ENCODE measurements at places on chromosomes 13 and 19.

GRCh38 chr13:32135056-32135390 lies 103.4 kb downstream of the FRY start:
- DNase-seq: no peak

GRCh38 chr19:8161135-8161646 lies 11.8 kb upstream of the FBN3 start:
- no peak for DNase-seq

DNA sequence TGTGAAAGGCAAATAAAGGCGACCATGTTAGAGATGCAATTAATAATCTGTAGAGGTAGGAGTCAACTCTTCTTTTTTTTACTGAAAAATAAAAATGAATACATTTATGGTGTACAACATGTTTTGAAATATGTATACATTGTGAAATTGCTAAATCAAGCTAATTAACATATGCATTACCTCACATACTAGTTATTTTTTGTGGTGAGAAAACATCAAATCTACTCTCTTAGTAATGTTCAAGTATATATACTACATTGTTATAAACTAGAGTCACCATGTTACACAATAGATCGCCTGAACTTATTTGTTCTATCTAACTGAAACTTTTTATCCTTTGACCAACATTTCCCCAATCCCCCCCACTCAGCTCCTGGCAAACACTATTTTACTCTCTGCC lies 143.2 kb downstream of the POU4F1 start:
- no peak for DNase-seq

GRCh38 chr13:103030776-103031175 lies 35.4 kb downstream of the SLC10A2 start:
- no peak for DNase-seq

DNA sequence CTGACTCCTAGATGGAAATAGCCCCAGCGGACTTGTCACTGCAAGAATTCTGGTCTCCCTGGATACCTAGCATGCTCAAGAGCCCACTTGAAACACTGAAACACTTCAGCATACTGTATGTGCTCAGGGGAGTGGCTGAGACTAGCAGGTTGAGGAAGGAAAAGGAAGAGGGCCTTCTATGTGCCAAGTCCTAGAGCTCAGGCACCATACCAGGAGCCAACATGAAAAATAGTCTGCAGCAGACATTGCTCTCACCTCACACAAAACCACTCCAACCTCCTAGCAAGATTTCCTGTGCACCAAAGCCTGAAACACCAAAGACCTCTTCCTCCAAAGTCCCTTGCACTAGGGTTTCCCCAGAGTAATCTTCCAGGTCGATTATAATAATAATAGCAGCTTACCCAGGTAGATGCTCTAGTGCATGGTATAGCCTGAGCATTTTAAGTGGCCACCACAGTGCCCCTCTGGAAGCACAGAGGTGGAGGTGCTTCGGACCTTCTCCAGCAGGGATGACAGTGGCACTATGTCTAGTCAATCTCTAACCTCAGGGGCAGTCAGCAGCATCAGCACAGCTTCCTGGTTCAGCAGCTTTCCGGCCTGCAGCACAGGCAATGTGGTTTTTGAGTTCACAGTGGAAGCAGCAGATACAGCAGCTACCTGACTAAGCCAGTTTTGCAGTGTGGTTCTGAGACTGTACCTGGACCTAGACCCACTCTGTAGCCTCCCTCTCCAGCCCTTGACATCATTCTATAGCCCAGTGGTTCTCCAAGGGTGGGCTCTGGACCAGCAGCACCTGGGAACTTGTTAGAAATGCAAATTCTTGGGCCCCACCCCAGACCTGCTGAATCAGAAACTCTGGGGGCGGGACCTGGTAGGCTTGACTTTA lies 45.6 kb upstream of the UBE2L5 start:
- DNase-seq: no peak

GRCh38 chr13:24851546-24851945 lies 87.6 kb downstream of the RNF17 start:
- DNase-seq: no peak

DNA sequence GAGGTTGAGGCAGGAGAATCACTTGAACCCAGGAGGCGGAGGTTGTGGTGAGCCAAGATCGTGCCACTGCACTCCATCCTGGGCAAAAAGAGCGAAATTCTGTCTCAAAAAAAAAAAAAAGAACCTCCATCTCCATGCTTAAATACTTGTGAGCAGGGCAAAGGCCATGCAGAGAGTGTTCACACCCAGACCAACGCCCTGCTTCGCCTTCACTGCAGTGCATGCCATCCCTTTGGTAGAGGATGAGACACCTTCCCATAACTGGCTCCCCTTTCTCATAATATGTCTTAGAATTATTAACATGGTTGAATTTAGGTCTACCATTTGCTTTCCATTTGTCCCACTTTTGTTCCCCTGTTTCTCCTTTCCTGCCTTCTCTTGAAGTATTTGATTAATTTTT lies 15.4 kb downstream of the BBC3 start:
- DNase-seq: no peak

- no peak for DNase-seq
Observed at GRCh38 chr13:50116430-50116973, 101.3 kb downstream of the KCNRG start.

DNA sequence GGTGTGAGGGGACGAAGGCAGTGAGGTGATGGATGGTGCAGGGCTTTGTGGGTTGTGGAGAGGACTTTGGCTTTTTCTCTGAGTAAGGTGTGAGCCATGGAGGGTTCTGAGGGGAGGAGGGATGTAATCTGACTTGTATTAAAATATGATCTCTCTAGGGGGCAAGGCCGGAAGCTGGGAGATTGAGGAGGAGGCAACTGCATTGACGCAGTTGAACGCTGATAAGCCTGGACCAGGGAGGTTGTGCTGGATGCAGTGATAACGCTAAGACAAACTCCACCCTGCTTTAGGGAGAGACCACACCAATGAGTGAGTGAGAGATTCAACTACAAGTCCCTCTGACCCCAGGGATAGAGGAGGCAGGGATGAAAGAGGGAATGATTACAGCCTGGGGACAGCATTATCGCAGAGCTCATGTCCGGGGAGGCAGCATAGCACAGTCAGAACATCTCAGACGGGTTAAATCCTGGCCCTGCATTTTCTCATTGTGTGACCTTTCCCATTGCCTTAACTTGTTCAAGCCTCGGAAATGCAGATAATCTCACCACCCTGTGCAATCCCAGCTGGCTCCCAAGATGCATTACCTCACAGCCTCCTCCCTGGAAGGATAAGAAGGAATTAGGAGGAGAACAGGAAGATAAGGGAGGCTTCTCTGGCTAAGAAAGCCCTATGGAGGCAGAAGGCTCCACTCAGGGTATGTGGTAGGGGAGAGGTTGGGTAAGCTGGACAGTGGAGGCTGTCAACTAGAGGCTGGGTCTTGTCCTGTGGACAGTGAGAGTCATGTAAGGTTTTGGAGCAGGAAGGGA lies 124.2 kb downstream of the CACNA1A start:
- no peak for DNase-seq

DNA sequence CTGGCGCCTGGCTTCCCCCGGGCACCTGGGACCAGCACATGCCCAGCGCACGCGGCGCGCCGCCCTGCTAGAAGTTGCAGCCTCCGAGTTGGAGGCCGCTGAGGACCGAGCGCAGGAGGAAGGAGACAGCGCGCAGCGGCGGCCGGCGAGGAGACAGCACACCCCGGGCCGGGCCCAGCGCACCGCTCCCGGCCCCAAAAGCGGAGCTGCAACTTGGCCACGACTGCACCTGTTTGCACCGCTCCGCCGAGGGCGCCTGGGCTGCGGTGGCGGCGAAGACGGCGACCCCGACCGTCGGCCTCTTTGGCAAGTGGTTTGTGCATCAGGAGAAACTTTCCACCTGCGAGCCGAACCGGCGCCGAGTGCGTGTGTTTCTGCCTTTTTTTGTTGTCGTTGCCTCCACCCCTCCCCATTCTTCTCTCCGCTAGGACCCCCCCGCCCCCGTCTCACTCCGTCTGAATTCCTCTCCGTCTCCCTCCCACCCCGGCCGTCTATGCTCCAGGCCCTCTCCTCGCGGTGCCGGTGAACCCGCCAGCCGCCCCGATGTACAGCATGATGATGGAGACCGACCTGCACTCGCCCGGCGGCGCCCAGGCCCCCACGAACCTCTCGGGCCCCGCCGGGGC lies at the start of gene SOX1:
Gene SOX1 (plus strand): TSS at position 34 of the 626 bp plus-strand sequence. CDS start 510 bp downstream, at position 544.
- DNase-seq: no peak

DNA sequence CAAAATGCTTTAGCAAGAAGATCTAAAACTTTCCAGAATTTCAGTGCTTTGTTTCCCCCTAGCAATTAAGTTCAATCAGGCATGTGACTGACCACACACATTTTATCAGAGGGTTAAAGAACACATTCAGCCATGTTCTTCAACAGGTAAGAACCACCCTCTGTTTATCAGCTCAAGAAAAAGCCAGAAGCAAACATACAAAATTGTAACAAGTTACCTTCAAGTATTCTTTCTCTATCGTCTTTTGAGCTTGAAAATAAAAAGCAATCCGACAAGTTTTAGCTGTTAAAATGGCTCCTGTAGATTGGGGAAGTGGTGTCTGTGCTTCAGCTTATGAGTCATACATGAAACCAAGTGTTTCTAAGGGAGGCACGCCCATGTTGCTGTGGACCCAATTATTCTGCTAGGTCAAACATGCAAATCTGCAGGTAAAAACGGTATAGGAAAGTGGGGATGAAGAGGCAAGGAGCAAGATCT lies at the start of gene ELF1:
Gene ELF1 (minus strand): TSS at position 306 of the 477 bp plus-strand sequence. CDS start 37,262 bp downstream, outside the sequence.
- DNase-seq: peak; percentile 39

DNA sequence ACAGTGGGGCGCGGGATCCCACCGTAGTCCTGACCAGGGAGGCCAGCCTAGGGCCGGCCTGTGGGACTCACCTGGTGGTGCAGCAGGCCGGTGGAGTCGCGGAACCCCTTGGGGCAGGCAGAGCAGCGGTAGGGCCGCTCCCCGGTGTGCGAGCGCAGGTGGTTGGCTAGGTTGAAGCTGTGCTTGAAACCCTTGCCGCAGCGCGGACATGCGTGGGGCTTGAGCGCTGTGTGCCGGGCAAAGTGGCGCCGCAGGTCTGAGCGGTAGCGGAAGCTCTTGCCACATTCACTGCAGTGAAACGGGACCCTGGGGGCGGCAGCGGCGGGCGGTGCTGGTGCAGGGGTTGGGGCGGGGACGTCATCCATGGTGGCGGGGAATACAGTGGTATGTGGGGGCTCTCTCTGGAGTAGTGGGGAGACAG lies 1.8 kb downstream of the FIZ1 start:
- DNase-seq: no peak

- DNase-seq: no peak
Observed at GRCh38 chr13:61778531-61778930, 362.9 kb upstream of the PCDH20 start.

DNA sequence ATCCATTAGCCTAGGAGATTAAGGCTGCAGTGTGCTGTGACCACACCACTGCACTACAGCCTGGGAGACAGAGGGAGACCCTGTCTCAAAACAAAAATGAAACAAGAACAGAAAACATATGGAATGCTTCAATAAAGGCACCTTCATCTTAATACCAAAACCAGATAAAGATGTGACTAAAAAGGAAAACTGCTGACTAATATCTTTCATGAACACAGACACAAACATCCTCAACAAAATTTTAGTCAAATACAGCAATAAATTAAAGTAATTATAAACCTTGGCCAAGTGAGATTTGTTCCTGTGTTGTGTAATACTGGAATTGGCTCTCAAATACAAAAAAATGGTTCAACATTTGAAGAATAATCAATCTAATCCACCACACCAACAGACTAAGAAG lies 103.5 kb downstream of the PRR20E start:
- no peak for DNase-seq

GRCh38 chr19:1969176-1970002 lies 28.4 kb downstream of the CSNK1G2 start:
- peak; percentile 51 for DNase-seq

DNA sequence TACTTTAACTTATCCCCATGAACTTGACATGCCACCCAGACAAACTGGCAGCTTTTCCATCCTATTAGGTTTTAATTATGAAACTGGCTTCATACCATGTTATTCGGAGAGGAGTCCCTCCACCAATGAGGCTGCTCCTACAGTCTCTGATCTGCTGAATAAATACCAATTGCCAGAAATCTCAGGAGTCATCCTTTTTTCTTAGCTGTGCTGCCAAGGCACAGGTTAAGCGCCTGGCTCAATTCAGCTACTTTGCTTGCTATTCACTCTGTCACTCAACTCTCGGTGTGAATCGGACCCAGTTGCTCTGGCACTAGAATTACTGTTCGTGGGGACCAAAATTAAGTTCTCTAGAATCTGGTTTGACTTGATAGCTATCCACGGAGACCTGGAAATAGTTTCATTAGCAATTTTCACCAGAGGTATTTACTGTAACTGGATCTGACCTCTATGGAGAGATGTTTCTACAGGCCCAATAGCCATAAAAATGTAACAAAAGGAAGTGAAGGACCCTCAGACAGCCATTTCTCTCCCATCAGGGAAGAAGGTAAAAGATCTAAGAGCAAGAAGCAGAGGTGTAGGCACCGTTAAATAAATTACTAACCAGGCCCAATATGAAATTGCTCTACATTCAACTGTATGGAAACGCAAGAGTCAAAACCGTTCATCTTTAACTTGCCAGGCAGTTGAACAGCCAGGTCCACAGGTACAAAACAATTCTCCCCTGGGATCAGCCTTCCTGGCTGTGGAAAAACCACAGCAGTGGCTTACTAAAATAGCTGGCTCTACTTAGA lies 5.4 kb downstream of the ZC3H4 start:
- DNase-seq: no peak

GRCh38 chr13:24118576-24118975 lies 41.9 kb upstream of the SPATA13 start:
- DNase-seq: no peak

DNA sequence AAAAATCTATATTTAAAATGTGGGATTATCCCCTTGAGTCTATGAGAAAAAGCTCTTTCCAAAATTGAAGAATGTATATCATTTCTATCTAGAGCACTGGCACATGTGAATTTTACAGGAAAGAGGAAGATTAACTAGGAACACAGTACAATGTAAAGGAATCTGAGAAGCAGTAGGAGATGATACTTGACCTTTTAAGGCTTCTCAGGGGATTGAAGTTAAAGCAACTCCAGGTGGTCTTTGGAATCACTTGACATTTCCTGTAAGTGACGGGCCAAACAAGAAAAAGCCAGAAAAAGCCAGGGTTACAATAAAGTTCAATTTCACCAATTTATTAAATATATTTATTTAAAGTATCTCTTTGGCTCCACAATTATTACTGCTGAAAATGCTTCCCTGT lies 1373.9 kb downstream of the OLFM4 start:
- no peak for DNase-seq

GRCh38 chr19:18168673-18169381 lies 4.8 kb upstream of the IFI30 start:
- DNase-seq: no peak

- DNase-seq: no peak
Observed at GRCh38 chr13:53079691-53080090, 51.1 kb downstream of the OLFM4 start.

Data from adrenal gland (tissue), 19 donors.